SHP77 treated with DMSO at 0.1 percent for 48 hours (cell line): ENCODE measurements at places on chromosomes 7 and 10.

GRCh38 chr10:110069502-110069982 lies 61.8 kb downstream of the ADD3 start:
- no peak for DNase-seq

DNA sequence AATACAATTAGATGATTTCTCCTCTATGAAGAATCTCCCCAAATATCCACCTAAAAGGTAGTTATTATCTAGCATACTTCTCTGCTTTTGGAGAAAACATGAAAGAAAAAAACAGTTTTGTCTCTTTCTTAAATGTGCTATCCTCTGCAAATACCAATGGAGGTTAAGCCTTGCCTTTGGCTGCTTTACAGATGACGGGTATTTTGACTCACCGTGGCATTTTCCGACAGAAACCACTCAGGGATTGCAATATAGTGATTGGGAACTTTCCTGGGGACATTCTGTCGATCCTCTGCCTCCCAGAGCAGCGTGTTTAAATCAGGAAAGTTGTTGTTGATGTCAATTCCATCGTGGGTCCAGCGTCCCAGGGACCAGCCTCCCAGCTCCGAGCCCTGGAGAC lies 100.6 kb downstream of the GPR26 start:
- no peak for DNase-seq

DNA sequence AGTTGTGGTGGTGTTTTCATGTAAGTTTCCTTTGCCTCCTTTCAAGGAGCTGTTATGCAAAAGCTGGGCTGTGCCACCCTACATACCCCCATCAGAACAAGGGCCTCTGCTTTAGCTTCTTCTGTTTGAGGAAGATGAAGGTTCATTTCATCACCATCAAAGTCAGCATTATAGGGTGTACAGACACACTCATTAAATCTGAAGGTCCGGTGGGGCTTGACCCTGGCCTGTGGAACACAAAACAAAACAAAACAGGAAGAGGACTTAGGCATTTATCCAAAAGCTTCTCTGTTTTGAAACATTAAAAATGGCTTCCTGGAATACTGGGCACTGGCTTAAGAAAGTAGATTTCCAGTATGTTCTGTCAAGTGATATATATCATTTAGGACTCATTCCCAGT lies 15.8 kb downstream of the POLR3A start:
- DNase-seq = no peak

GRCh38 chr7:28018446-28018845 lies 162.1 kb downstream of the JAZF1 start:
- DNase-seq = no peak

DNA sequence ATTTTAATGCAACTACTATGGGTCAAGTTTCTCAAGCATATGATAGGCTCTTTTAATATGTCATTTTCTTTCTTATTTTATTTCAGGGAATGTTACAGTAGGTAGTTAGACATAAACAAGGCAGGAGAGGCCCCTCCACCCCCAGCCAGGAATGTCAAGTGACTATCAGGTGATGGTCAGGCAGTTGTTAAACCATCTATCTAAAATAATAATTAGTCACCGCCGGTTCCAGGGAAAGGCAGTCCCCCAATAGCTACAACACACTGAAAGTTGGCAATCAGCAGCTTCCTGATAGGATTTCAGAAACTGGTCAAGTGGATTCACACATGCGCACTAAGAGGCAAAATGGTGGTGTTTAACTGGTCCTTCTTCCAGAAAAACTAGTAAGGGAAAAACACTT lies 9.3 kb downstream of the OLAH start:
- no peak for DNase-seq

GRCh38 chr10:22246680-22247391 lies 29.0 kb upstream of the EBLN1 start:
- DNase-seq = no peak

GRCh38 chr7:119664601-119665000 lies 608.4 kb upstream of the KCND2 start:
- DNase-seq = no peak

DNA sequence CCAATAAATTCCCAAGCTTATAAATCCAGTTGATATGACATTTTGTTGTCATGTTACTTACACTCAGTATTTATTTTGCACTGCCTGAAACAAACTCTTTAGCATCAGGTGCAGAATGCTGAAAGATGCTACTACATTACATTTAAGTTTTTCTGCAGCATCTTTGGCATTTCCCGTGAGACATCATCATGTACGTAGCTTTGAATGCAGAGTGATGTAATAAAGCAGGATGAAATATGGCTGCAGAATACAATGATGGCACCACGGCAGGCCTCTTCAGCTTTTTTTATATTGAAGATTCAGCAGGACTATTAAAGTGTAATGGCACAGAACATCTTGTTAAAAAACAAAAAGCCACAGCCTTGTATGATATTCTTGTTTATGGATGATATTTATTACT lies 531.8 kb downstream of the NXPH1 start:
- DNase-seq = no peak

DNA sequence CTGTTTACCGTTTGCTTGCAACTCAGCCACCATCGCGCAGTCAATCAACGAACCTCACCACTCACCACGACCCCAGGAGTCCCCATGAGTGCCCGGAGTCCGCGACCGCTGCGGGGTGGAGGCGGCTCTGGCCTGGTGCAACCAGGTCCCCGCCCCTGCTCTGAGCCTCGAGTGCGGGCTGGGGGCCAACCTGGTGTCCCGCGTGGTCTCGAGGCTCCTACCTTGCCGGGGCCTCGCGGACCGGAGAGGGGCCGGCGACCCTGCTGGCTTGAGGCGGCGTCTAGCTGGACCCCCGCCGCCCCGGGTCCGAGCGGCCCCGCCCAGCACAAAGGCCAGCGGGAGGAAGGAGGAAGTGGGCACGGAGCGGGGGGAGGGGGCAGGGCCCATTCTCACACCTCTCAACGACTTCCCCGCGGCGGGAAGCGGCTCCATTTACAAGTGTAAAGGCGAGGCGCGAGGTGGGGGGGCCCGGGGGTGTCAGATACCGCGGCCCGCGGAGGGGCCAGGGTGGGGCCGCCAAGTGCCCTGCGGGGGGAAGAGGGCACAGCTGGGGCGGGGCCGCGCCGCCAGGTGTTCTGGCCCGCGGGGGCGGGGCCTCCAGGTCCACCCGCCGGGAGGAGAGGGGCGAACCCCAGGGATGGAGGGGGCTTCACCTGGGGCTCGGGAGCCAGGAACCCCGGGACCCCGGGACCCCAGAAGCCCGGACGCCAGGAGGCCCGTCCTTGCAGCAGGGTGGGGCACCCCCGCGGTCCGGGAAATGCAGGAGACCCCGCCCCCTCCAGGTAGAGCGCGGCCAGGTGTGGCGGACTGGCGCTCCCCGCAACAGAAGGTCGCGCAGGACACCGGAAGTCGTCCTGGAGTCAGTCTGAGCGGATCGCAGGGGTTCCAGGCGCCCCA lies 8.6 kb downstream of the CTBP2 start:
- DNase-seq = no peak
